ENCODE measurements at places on chromosomes 2 and 18. TPM values are rescaled to one million over a fixed set of nuclear protein-coding genes. Genes with fewer than 3 reads are reported as not detected.
A peak's percentile ranks its signal among the peaks of the same experiment; 100 is the strongest.

GRCh38 chr18:10497206-10497749 lies 28.5 kb upstream of the NAPG start:
- H3K27me3 ChIP-seq, result peaks cover 2% of the 10 kb centered on the region
- no peak overlapping the region for H3K27ac ChIP-seq
- no peak for DNase-seq
- no peak overlapping the region for H3K4me3 ChIP-seq
- H3K4me1 ChIP-seq, result peaks cover 5% of the 10 kb centered on the region
- H3K36me3 ChIP-seq, result no peaks in the 10 kb centered on the region

Gene MLPH
- not detected for total RNA-seq

DNA sequence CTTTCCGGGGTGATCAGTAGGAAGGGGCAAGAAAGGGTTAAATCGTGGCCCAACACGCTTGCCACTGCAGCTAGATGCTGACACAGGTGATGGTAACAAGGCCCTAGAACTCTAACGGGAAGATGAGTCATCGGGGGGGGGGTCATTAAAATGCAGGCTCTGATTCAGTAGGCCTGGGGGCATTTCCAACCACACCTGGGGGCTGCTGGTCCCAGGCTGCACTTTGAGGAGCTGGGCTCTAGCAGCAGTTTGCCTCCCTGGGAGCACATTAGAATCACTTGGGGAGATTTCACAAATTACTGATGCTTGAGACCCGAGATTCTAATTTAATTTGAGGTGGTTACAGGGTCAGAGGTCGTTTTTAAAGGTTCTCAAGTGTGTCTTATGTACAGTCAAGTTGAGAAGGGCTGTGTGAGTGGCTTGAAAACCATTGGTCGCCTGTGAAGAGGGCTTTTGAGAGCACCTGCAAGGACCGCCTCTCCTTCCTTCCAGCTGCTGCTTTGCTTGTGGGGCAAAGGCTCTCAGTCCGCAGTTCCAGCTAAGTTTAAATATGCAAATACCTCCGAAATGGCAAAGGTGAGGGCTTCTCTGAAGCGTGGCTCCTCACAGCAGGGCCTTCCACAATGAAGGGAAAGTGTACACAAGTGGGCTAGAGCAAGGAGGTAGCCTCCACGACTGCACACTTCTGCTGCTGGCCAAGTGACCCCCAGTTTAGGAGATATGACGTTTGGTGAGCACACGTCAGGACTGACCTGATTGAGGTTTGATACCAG lies 128.0 kb upstream of the MSH6 start:
- H3K4me1 ChIP-seq, result no peaks in the 10 kb centered on the region
- no peak for DNase-seq
- H3K27me3 ChIP-seq, result no peaks in the 10 kb centered on the region
- no peak overlapping the region for H3K27ac ChIP-seq

Gene ZNF385B
- total RNA-seq, result not detected

DNA sequence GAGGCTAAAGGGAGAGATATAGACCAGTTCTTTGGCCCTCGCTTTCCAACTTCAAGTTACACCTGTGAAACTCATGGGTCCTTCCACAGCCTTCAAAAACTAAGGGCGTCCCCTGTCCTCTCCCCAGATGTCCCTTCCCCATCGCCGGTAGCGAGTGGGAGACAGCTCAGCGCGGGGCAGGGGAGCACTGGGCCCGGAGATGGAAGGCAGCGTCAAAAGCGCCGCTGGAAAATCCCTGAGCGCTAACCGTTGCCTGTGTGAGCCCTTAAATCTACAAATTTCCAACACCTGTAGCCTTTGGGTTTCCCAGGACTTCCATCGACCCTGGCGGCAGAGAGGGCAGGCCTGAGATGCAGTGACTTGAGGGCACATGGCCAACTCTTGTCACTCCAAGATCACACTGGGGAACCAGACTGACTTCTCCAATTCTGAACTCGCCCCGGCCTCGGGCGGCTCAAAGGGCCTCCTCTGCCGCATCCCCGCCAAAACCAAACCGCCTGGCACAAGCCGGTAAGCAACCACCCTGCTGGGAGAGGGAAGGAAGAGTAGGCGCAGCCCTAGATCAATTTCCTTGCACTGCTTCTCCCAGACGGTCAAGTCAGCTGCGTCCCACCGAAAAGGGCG lies 879 bp upstream of the EPAS1 start:
- H3K4me1 ChIP-seq, result peaks cover 12% of the 10 kb centered on the region
- no peak overlapping the region for H3K27ac ChIP-seq
- peaks cover 28% of the 10 kb centered on the region for H3K27me3 ChIP-seq
- peak overlapping the region; percentile 72 for H3K4me3 ChIP-seq

Gene MYCN
- 0.58 TPM for total RNA-seq

GRCh38 chr2:167388901-167389300 lies 500.6 kb downstream of the XIRP2 start:
- H3K36me3 ChIP-seq, result no peaks in the 10 kb centered on the region
- no peaks in the 10 kb centered on the region for H3K4me1 ChIP-seq
- no peak overlapping the region for H3K27ac ChIP-seq
- H3K4me3 ChIP-seq, result no peak overlapping the region
- no peaks in the 10 kb centered on the region for H3K27me3 ChIP-seq
- DNase-seq, result no peak

Gene ACKR3
- 5.0 TPM for total RNA-seq

DNA sequence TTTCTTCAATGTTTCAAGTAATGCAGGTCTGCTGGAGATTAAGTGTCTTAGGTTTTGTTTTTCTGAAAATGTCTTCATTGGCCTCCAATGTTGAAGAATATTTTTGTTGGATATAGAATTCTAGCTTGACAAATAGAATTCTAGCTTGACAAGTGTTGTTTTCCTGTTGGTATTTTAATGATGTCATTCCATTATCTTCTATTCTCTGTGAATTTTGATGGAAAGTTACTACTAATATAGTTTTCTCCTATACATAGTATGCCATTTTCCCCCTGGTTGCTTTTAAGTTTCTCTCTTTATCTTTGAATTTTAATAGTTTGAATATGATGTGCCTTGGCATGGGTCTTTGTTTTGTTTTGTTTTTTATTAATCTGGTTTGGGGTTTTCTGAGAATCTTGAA lies 119.9 kb downstream of the RAPGEF4 start:
- peaks cover 4% of the 10 kb centered on the region for H3K27me3 ChIP-seq
- H3K4me3 ChIP-seq, result no peak overlapping the region
- H3K4me1 ChIP-seq, result no peaks in the 10 kb centered on the region
- no peak for DNase-seq
- H3K36me3 ChIP-seq, result peaks cover 6% of the 10 kb centered on the region

DNA sequence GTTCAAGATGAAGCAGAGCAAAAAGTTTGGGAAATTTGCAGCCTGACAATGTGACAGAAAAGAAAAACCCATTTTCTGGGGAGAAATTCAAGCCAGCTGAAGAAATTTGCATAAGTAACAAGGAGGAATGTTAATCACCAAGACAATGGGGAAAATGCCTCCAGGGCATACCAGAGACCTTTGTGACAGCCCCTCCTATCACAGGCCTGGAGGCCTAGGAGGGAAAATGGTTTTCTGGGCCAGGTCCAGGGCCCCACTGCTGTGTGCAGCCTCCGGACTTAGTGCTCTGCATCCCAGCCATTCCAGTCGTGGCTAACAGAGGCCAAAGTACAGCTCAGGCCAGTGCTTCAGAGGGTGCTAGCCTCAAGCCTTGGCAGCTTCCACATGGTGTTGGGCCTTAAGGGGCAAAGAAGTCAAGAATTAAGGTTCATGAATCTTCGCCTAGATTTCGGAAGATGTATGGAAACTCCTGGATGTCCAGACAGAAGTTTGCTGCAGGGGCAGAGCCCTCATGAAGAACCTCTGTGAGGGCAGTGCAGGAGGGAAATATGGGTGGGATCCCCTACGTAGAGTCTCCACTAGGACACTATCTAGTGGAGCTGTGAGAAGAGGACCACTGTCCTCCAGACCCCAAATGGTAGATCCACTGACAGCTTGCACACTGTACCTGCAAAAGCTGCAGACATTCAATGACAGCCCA lies 314.1 kb upstream of the TRIB2 start:
- no peak overlapping the region for H3K4me3 ChIP-seq
- peaks cover 4% of the 10 kb centered on the region for H3K36me3 ChIP-seq
- DNase-seq, result no peak
- no peak overlapping the region for H3K27ac ChIP-seq
- peaks cover 5% of the 10 kb centered on the region for H3K27me3 ChIP-seq

DNA sequence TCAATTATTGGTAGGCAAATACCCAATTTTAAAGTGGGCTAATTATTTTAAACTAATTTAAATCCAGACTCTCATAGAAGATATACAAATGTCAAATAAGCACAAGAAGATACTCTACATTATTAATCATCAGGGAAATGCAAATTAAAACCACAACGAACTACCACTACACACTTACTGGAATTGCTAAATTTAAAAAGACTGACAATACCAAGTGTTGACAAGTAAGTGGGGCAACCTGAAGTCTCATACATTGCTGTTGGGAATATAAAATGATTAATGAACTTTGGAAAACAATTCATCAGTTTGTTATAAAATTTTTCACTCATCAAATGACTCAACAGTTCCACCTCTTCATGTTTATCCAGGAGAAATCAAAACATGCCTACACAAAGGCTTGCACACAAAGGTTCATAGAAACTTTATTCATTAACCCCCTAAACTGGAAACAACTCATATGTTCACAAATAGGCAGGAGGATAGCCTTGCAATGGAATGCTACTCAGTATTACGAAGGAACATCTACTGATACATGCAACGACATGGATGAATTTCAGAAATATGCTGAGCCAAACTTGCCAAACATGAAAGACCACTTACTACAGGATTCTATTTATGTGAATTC lies 120.8 kb downstream of the MCFD2 start:
- peaks cover 2% of the 10 kb centered on the region for H3K4me1 ChIP-seq
- no peak overlapping the region for H3K4me3 ChIP-seq
- no peak for DNase-seq

DNA sequence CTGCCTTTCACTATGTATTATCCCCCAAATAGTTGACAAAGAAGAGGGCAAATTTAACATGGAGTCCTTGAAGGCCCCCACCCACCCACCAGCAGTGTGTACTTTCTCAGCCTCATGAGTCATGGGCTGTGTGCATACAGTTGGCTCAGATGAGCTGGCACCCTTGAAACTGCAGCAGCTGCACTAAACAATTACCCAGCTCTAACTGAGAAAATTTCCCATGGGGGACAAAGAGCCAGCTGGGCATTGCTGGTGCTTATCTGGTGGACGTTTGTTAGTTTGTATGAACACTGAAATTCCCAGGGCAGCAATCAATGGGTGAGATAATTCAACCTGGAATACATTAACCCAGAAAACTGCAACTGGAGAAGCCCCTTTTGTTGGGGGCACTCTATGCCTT lies 131.7 kb downstream of the GCA start:
- H3K27ac ChIP-seq, result no peak overlapping the region

DNA sequence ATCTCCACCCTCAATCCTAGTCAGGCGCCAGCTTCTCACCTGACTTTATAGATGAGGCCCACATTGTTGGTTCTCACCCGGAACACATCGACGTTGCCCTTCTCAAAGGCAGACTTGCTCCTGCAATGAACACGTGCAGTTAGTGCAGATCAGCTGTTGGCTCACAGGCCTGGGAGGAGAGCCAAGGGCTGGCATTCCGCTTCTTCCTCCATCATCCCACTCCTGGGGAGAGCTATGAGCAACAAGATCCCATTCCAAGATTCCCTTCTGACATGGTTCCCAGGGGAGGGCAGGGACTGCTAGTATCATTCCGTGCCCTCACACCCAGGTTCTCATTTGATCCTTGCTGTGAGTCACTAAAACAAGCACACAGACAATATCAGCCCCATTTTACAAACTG lies 15.1 kb downstream of the LOXHD1 start:
- no peaks in the 10 kb centered on the region for H3K36me3 ChIP-seq
- no peak overlapping the region for H3K4me3 ChIP-seq
- no peaks in the 10 kb centered on the region for H3K4me1 ChIP-seq
- no peak for DNase-seq
- no peaks in the 10 kb centered on the region for H3K27me3 ChIP-seq

DNA sequence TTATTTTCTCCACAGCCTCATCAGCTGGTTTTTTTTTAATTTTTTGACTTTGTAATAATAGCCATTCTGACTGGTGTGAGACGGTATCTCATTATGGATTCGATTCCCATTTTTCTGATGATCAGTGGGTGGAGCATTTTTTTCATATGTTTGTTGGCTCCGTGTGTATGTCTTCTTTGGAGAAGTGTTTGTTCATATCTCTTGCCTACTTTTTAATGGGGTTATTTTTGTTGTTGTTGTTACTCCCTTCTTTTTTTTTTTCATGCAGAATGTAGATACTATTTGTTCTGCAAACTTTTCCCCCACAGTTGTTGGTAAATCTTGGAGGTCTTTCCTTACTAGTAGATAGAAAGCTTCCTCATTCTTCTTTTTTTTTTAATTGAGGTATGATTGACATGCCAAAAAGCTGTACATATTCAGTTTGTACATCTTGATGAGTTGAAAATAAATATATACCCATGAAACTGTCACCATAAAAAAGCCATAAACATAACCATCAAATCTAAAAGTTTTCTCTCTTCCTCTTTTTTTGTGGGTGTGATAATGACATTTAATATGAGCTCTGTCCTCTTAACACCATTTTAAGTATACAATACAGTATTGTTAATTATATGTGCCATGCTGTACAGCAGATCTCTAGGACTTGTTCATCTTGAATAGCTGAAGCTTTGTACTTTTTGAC lies 21.8 kb upstream of the NT5DC4 start:
- H3K36me3 ChIP-seq, result no peaks in the 10 kb centered on the region
- no peak overlapping the region for H3K4me3 ChIP-seq
- H3K4me1 ChIP-seq, result no peaks in the 10 kb centered on the region
- DNase-seq, result no peak

All from naive thymus-derived CD8-positive, alpha-beta T cell (primary cell).